Stimulated activated CD4-positive, alpha-beta T cell treated with anti-CD3 and anti-CD28 coated beads, Interleukin-1b, Interleukin-23, amount 100 ng/mL, for 48 hours (primary cell): ENCODE measurements at places on chromosomes 1 and 21.

DNA sequence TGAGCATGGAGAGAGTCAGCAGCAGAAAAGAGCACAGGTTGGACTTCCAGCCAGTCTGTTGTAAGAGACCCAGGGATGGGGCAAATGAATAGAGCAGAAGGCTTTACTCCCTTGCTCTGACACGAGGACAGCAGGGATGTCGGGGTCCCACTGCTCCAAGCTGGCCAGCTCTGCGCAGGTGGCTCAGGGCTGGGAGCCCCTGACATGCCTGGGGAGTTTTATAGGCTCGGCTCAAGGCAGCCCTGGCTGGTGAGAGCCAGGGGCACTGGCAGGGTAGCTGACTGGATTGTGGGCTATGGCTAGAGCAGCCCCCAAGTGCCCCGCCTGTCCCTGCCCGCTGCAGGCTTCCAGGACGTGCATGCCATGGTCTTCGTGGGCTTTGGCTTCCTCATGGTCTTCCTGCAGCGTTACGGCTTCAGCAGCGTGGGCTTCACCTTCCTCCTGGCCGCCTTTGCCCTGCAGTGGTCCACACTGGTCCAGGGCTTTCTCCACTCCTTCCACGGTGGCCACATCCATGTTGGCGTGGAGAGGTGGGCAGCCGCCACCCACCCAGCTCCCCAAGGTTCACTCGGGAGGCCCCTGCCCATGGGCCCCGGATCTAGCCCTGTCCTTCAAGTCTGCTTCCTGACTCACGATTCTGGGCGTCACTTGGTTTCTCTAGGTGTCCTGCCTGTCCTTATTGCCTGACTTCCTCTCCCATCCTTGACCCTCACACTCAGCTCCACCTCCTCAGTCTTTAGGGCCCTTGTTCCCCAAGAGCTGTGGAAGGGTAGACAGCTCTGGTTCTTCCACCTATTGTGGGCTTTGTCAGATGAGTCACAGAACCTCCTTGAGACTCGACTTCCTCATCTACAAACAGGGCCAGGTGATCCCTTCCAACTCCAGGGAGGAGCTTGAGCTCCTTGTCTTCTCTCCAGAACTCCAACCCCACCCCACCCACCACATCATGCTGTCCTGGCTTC, 8.2 kb downstream of the RHBG start:
- no peak for DNase-seq

- DNase-seq = peak; percentile 4
Observed at GRCh38 chr1:21736876-21737275, 46.1 kb downstream of the USP48 start.

GRCh38 chr21:38354746-38355145, 98.0 kb downstream of the KCNJ15 start:
- no peak for DNase-seq

DNA sequence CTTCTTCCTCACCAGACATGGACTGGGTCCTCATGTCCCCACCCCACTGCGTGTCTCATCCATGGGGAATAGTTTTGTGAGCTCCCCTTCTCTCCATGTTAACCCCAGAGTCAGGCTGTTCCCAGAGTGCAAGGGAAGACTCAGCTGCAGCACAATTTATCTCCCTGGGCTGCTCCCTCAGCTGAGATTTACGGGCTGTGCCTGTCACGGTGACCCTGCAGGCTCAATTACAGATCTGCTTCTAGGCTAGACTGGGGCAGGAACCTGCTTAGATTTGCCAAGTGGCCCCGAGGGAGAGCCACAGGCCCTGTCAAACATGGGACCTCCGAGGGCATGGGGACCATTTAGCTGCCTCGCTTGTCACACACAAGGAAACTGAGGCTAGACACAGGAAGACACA, 37.8 kb downstream of the CDCP2 start:
- DNase-seq = no peak

GRCh38 chr1:186094172-186094571, 280.9 kb downstream of the TPR start:
- DNase-seq = no peak
